ENCODE measurements at places on chromosomes 16 and 17.

DNA sequence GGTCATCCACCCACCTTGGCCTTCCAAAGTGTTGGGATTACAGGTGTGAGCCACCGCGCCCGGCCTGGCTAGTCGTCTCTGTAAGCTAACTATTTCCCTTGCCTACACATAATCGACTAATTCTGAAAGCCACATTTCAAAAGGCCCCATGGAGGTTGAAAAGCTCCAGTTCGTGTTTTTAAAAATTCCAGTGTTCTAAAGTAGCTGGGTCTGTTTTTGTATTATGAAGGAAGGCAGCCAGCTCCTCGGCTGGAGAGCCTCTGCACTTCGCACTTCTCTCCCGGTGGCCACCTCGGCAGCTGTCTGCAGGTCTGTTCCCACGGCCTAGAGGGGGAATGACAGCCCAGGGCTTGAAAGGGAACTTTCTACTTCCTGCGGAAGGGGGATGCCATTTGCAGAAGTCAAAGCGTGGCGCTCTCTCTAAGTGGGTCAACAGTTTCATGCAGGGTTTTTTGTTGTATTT is 16.9 kb downstream of the HASPIN start:
- DNase-seq = no peak

GRCh38 chr17:19707728-19708221 is 8.6 kb downstream of the SLC47A2 start:
- no peak for DNase-seq

DNA sequence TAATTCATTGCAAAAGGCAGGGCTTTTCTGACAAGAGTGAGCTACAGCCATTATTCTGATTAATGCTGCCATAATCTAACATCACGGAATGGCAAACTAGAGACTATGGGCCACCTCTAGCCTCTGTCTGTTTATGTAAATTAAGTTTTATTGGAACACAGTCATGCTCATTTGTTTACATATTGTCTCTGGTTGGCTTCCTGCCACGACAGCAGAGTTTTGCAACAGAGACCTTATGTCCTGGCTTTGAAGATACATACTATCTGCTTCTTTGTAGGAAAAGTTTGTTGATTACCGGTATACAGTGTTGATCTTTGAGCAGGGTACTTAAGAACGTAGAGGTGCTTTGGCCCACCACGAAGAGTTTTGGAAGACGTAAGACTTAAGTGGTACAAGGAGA is 715.9 kb upstream of the RBFOX1 start:
- DNase-seq = no peak

DNA sequence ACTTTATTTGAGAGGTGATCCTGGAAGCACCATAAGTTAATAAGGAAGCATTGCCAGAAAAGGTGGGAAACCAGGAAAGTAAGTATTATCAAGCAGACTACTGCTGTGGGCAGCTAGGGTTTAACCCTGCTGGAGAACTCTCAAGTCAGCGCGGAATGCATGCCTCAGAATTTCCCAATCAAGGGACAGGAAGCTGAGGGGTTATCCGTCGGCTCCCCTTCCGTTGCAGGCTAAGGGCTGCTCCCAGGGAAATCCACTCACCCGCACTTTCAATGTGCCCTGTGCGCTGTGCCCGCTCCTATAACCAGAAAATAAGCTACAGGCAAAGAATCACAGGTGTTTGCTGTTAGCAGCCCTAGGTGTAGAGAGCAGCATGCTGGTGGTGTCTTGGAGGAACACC is 138.5 kb upstream of the CACNG3 start:
- DNase-seq = no peak

DNA sequence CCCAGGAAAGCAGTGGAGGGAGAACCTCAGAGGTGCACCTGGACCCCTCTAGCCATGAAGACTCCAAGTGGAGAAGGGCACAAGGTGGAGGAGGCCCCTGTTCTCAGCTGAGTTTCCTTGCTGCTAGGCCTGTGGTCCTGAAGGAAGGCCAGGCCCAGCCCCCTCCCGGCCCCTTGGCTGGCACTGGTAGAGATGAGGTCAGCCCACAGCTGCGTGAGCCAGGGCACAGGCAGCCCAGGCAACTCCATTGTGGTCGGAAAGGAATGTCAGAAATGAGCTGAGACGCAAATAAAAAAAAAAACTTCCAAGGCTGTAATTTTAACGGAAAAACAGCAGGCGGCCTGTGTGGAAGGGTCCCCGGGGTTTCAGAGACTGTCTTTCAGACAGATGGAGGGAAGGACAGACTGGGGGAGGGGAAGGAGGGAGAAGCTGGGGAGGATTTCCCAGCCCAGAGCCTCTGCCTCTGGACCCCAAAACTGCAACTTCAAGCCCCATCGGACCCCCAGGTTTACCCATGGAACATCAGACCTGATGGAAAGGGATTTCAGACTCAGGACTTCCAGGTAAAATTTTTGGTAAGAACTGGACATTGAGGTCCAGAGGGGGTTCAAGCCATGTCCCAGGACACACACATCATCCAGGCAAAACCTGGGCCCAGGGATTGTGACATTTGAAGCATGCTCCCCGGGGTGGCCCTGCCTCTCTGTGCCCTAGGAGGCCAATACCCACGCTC is 25.6 kb upstream of the MRPS23 start:
- DNase-seq = no peak

- no peak for DNase-seq
Measured at GRCh38 chr16:21656795-21657768, 4.7 kb upstream of the IGSF6 start.

GRCh38 chr17:79657861-79658810 is 47.3 kb upstream of the RBFOX3 start:
- no peak for DNase-seq

GRCh38 chr17:36001862-36002603 is 680 bp upstream of the CCL15 start:
- no peak for DNase-seq

DNA sequence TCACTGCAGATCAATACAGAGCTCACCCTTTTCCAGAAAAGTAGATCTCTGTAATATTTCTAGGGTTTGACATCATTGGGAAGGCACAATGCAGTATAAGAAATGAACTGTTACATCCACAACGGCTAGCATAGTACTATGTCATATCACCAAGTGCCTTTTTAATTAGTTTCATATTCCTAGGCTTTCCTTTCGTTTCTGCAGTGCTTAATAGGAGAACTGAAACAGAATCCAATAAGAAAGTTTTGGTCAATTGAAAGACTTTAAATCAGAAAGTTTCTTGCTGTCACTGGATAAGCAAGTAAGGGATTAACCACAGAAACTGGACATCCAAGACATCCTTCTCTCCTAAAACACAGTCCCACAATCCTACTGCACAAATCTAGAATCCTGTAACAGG is 3.5 kb upstream of the RNF43 start:
- DNase-seq = no peak

- no peak for DNase-seq
Measured at GRCh38 chr16:11677451-11677951, 9.2 kb downstream of the SNN start.

DNA sequence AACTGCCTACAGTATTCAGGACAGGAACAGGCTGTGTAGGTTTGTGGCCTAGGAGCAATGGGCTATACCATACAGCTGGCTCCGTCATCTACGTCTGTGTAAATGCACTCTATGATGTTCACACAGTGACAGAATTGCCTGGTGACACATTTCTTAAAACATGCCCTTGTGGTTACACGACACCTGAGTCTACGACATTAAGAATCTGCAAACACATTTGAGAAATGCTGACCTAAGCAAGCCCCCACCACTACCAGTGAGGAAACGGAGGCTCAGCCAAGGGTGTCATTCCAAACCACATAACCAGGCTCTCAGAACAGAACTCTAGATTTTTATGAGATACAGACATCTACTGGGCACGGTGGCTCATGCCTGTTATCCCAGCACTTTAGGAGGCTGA is 23.5 kb downstream of the USP36 start:
- DNase-seq = no peak

GRCh38 chr17:77206158-77206956 is 65.6 kb downstream of the SEC14L1 start:
- DNase-seq = no peak

- no peak for DNase-seq
Measured at GRCh38 chr17:83178533-83179304, 99.3 kb downstream of the METRNL start.

DNA sequence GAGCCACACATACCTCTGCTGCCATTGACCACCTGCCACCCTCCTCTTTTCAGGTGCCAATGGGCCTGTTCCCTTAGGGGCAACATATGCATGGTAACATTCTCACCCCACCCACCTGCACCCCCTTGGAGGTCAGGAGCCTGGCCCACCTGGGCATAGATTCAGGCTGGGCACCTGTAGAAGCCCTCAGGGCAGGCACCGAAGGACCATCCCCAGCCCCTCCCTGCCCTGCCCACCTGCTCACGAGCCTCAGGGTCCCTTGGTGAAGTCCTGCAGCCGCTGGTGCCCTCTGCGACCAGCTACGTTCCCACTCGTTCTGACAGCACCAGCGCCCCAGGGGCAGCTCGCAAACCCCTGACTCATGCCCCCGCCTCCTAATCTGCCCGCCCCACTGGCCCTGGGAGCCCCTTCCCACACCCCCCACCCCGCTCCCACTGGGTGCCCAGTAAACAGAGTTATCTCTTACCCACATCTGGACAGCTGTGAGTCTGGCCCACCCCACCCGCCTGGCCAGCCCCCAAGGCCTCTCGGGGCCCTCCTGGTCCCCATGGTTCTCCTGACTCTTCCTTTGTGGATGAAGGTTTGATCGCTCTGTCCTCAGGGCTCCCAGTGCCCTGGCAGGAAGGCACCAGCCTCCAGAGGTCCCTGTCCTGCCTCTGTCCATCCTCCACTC is at the start of gene SLC4A1:
SLC4A1 (minus strand) TSS at position 318 of the 673 bp plus-strand sequence. CDS start 5,269 bp downstream, outside the sequence.
- no peak for DNase-seq

- peak; percentile 85 for DNase-seq
Measured at GRCh38 chr16:81624760-81625543, 154.1 kb upstream of the PLCG2 start.

DNA sequence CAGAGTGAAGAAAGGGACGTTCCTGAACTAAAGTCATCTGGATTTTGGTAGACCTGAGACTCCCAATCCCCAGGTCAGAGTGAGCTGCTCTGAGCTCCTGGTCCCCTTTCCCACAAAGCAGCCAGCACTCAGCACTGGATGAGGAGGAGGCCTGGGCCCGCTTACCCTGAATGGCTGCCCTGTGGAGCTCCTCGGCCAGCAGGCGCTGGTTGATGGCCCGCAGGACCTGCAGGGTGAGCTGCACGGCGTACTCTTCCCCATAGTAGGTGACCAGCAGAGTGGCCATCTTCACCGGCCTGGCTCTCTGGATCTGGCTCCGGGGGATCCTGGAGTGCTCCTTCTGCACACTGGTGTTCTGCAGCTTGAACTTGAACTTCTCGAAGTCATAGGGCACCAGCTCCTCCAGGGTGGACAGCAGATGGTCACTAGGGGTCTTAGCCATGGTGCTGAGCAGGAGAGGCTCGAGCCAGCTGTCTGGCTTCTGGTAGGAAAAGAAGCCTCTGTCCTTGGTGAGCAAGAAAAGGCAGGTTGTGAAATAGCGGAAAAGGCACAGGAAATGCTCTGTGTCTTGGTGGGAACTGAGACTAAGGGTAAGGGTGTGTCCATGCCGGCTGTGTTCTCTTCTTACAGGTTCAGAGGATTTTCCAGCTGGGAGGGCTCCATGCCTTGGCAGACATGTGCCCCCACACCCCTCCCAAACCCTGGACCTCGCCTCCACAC is at the start of gene MEFV:
MEFV (minus strand) TSS at position 488 of the 720 bp plus-strand sequence; CDS start at position 442, 46 bp downstream.
- DNase-seq = no peak

DNA sequence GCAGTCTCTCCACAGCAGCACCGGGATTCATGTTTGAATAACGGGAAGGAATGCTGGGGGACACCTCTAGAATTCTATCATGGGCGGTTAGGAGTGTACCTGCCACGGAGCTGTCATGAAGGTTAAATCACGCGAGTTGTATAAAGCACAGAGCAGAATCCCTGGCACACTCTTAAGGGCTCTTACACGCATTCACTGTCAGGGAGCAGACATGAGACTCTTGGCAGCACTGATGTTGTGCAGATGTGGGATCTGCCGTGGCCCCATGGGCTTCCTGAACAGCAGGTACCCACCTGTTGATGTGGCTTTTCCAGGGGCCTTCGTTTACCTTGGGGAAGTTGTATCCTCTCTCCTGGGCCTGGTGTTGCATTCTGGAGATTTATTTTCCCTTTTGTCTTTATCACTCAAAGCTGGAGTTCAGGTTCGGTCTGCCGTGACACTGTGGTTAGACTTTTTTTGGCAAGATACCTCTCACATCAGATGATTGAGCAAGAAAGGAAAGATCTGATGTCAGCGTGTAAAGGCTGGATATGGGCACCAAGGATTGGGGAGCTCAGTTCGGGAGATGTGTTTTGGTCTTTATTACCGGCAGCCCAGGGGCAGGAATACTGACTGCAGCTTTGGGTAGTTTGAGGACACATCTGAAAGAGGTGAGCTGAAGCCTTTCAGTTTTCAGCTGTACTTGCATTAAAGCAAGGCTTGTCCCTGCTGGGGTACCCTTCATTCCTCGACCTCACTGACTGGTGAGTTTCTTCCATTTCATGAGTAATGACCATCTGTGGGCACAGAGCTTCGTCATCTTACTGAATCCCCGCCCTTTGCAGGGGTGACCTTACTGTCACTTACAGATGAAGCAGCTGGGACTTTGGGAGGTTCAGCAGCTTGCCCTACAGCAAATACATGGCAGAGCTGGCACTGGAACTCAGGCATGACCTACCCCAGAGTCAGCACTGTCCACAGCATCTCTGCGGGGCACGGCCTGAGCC is 19.3 kb downstream of the KNOP1 start:
- DNase-seq = no peak

- peak; percentile 58 for DNase-seq
Measured at GRCh38 chr17:7989781-7990655, 12.4 kb upstream of the GUCY2D start.

DNA sequence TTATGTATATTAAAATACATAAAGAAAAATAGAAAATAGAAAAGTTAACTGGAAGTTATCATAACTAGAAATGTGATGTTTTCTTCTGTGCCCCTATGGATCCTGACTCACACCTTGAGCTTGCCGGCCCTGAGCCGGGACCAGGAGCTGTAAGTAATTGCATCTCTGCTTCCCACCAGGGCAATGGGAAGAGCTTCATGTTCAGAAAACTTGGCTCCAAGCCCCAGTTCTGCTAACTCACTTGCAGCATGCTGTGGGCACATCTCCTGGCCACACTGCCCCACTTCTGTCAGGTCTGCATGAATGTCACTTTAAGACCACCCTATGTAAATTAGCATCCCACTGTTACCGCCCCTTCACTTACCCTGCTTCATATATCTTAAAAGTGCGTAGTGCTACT is 37.2 kb downstream of the GNAO1 start:
- DNase-seq = no peak

DNA sequence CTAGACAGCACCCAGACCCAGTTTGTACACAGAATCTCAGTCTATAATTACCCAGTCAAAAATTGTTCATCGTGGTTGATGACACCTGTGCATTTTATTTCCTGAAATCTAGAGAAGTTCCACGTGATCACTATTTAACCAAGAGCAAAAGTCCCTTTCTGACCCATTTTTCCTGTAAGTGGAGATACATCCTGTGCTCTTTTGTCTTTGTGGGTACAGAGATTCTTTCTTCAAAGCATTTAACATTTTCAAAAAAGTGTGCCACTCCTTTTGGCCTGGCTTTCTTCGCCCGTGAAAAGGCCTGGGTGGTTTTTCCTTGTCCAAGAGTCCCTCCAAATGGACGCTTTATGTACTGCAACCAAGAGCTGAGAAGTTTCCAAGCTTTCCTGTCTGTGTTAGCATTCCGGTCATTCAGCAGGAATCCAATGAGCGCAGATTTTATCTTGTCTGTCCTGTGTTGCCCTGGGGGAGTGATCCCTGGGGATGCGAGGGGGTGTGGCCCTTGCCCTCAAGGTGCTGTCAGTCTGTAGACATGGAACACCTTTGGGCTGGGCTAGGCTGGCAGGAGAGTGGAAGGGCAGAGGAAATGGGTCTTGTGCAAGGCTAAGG is 161.1 kb upstream of the CACNG5 start:
- no peak for DNase-seq
